ENCODE measurements at places on chromosomes 13 and 19.

- DNase-seq, result no peak
These were observed 47.1 kb downstream of the LNX2 start for GRCh38 chr13:27573265-27573664.

- DNase-seq, result peak; percentile 52
These were observed 29.2 kb downstream of the COG6 start for GRCh38 chr13:39684531-39685137.

DNA sequence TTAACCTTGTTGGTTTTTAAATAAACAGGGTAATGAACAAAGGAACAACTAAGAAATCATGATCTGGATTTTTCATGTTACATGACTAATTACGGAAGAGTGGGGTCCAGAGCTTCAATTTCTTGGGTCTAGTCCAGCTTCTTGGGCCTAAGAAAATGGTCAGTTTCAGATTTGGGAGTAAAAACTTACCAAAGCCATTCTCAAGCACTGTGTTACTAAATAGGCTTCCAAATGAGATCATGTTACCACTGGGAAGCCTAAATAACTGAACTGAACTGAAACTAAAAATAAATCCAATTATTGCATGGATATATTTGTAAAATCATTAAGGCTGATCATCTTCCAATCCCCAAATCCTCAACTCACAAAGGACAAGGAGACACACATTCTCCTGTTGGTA is 13.9 kb downstream of the TBC1D4 start:
- DNase-seq, result no peak

- no peak for DNase-seq
These were observed 10.4 kb downstream of the NUDT19 start for GRCh38 chr19:32702010-32702409.

GRCh38 chr19:47447470-47448359 is 24.0 kb downstream of the SLC8A2 start:
- peak; percentile 76 for DNase-seq

- DNase-seq, result peak; percentile 89
These were observed 21.4 kb downstream of the MAP4K1 start for GRCh38 chr19:38596057-38596981.

DNA sequence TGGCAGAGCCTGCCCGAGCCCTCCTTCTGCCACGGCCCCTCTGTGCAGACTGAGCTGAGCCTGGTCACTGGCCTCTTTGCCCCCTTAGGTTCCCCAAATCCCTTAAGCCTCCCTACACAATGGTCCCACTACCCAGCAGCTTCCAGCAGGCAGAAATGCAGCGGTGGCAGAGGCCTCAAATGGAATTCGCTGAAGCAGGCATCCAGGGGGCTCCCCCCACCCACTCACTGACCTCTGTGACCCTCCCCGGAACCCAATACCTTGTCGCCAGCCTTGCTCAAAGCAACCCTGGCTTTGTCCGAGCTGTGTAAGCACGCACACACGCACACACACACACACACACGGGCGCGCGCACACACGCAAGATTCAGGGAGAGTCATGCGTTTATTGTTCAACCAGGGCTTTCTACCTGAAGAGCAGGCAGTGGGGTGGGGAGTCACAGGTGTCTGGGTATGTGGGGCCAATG is at the start of gene LIM2:
TSS of gene LIM2 (minus strand) at position 51 of the 466 bp plus-strand sequence. CDS start 531 bp downstream, outside the sequence.
- no peak for DNase-seq

DNA sequence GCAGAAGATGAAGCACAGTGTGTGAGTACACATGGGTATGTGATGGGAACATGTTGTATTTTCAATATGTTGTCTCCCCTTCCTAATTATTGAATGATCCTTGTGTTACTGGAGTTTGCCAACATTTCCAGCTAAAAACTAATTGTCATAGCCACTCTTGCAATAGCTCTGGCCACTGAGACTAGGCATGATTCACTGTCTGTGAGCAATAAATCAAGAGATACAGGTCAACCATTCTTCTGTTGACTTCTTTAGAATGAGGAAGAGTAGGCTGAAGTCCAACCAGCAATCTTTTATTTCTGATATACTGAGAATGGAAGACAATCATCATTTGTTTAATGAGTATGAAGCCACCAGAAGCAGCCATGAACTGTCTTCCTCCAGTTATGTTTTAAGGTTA is 413.9 kb downstream of the SLITRK5 start:
- no peak for DNase-seq

GRCh38 chr19:10655457-10656312 is 1.5 kb downstream of the ILF3 start:
- DNase-seq, result peak; percentile 40

- no peak for DNase-seq
These were observed 86.3 kb downstream of the RNASEH2B start for GRCh38 chr13:50995854-50996253.

DNA sequence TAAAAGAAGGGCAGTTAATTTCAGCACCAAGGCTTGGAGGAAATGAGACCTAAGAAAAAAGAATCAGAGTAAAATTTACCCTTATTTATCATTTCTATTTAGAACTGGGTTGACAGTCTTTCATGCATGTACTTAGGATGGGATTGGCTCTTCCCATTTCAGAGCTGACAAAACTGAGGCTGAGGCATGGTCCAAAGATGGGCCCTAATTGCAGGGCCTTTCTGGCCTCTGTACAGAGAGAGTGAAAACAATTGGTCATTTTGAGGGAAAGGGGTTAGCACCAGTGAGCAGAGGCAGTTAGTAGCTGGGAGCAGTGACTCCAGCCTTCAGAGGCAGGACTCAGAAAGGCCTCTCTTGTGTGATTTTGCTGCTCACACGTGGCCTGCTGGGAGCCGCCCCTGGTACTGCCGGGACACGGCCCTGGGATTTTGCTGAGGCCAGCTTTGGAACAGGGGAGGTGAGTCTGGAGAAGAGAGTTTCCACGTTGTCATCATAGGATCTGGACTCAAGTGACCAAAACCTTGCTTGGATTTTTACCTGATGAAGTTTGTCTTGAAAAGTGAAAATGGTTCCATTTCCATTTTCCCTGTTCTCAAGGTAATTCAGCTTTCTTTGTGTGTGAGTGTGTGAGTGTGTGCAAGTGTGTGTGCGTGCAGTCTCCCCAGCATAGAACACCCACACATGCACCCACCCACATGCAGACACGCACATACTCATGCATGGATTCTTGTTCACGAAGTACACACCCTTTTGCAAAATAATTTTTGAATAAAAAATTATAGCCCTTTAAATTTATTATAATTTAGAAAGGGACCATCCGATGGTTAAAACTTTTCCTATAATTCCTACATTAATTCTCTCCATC is at the start of gene ZNF536:
TSS of gene ZNF536 (plus strand) at position 425 of the 865 bp plus-strand sequence. CDS start 71,179 bp downstream, outside the sequence.
- DNase-seq, result no peak

GRCh38 chr19:4455719-4456475 is 1.7 kb downstream of the UBXN6 start:
- peak; percentile 54 for DNase-seq

GRCh38 chr13:80105350-80105749 is 235.6 kb downstream of the SPRY2 start:
- no peak for DNase-seq

DNA sequence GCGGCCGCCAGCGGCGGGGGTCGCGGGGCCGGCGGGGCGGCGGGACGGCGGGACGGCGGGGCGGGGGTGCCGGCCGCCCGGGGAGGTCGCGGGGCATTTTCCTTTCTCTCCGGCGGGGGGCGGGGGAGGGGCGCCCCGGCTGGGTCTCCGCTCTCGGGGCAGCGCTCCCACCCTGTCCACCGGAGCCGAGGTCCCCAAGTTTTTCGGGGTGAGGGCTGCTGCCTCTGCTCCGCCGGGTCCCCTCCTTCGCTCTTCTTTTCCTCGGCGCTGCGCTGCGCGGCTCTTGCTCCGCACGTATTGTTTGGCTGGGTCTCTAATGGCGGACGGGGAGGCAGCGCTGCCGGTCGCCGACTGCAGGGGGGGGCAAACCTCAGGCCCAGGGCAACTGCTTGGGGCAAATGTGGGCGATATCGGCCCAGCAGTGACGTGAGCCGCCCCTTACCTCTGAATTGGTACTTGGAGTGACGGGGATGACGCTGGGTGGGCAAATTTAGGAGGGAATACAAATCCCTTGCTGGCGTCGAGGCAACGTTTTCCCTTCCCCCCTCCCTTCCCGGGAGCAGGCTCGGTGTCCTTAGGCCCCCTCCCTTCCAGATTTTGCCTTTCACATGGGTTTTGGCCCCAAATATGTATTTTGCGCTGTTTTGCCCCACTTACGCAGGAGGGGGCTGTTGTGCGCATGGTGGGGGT is 759 bp downstream of the ZMYM2 start:
- DNase-seq, result peak; percentile 76

DNA sequence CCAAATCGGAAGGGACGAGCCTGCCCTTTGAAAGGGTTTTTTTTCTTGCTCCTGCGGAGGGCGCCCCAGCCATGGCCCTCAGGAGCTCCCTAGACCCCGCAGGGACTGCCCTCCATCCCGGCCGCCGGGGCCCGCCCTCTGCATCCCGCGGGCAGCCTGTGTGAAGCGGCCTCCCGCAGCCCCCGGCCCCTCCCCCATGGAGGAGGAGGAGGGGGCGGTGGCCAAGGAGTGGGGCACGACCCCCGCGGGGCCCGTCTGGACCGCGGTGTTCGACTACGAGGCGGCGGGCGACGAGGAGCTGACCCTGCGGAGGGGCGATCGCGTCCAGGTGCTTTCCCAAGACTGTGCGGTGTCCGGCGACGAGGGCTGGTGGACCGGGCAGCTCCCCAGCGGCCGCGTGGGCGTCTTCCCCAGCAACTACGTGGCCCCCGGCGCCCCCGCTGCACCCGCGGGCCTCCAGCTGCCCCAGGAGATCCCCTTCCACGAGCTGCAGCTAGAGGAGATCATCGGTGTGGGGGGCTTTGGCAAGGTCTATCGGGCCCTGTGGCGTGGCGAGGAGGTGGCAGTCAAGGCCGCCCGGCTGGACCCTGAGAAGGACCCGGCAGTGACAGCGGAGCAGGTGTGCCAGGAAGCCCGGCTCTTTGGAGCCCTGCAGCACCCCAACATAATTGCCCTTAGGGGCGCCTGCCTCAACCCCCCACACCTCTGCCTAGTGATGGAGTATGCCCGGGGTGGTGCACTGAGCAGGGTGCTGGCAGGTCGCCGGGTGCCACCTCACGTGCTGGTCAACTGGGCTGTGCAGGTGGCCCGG is 815 bp downstream of the MAP3K10 start:
- DNase-seq, result peak; percentile 63

GRCh38 chr19:10279737-10280442 is 6.9 kb upstream of the ICAM4 start:
- DNase-seq, result no peak

DNA sequence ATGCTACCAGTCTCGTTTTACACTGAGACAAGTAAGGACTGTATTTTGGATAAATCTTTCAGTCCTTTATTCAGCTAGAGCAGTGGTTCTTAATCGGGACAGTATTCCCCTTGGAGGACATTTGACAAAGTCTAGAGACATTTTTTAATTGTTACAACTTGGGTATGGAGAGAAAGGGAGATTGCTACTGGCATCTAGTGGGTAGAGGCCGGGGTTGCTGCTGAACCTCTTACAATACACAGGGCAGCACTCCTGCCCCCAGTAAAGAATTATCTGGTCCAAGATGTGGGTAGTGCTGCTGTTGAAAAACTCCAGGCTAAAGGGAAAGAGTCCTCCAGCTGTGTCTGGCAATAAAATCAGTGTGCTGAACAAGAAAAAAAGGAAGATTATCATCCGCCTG is 334.8 kb downstream of the SLC7A1 start:
- DNase-seq, result peak; percentile 56

- no peak for DNase-seq
These were observed 16.2 kb downstream of the AKAP8L start for GRCh38 chr19:15402411-15403150.

DNA sequence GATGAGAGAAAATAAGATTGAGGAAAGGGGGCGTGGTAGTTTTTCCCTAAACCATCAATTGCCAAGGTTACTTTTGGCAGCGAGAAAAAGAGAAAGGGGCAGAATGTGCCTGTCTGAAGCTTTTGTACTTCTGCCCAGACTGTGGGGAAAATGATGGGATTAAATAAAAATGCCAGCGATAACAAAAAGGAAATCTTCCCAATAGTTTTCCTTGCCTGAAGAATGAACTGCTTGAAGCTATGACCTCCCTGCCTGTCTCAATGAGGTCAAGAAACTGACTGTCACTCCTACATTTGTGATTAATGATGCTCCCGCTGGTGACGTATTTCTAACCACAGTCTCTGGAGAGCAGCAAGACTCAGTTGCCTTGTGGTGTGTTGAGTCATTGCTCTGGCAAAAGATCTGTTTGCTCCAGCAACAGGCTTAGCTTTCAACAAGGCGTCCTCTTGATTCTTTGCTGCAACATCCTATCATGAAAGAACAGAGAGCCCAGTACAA is 1051.5 kb downstream of the DIAPH3 start:
- peak; percentile 81 for DNase-seq

- DNase-seq, result no peak
These were observed 12.7 kb downstream of the LSM14A start for GRCh38 chr19:34184880-34185491.

GRCh38 chr13:114088863-114089262 is 43.6 kb downstream of the RASA3 start:
- no peak for DNase-seq

DNA sequence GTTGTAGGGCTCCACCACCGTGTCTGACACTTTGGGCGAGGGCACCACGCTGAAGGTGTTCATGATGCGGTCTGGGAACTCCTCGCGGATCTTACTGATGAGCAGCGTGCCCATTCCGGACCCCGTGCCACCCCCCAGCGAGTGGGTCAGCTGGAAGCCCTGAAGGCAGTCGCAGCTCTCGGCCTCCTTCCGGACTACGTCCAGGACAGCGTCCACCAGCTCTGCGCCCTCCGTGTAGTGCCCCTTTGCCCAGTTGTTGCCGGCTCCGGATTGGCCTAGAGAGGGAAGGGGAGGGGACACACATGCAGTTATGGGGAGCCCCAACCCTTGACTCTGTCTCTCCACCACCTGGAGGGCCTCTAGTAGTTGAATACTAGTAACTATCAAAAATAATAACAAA is 6.2 kb downstream of the TUBB4A start:
- DNase-seq, result no peak

- no peak for DNase-seq
These were observed 39.1 kb downstream of the TEX26 start for GRCh38 chr13:30971575-30971974.

DNA sequence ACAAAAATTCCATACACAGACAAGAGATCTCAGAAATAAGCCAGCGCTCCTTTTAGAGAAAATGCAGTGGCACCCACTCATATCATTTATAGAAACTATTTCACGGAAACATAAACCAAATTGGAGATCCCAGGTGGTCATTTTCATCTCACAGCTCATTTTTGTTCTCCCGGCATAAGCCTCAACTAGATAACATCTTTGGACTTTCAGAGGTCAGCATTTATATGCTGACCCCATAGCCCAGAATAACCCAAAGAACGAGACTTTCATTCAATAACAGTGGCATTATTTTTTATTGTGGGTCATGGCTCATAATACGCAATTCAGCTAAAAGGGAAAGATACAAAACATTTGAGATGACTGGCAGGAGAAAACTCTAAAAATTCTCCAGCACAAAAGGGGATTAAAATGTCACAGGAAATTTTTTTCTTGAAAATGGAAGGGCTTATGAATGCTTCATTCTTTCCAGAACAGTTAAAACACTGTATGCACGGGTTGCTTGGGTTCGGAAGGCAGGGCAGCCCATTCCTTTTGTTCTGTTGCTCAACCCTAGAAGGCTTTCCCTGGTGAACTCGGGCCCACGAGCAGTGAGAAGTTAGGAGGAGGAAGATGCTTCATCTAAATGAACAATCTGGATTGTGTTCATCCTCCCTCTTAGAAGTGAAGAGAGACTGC is 24.0 kb downstream of the STARD13 start:
- DNase-seq, result no peak

Measured in brain (organoid and tissue), 16 donors.